D721Med (cell line): ENCODE measurements at places on chromosomes 3 and 15.

DNA sequence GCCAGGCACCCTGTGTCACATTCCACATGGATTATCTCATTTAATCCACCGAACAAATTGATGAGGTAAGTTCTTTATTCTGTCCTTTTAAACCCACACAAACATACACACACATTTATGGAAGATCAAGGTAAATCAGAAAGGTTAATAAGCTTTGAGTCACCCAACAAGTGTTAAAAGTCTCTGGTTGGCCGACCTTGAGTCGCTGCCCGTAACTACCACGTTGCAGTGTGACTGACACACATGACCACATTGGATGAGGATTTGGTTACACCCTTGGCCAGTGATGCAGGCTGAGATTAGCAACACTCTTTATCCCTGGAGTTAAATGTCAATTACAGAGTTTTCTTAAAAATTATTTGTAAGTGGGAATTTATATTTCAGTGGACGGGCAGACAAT, 19.2 kb downstream of the FOXP1 start:
- no peak for DNase-seq

GRCh38 chr3:173976281-173976680, 578.7 kb downstream of the NLGN1 start:
- DNase-seq, result no peak

GRCh38 chr15:97014001-97014400, 683.5 kb downstream of the NR2F2 start:
- no peak for DNase-seq

- no peak for DNase-seq
These were observed 72.1 kb downstream of the RSL24D1 start for GRCh38 chr15:55124616-55125015.

DNA sequence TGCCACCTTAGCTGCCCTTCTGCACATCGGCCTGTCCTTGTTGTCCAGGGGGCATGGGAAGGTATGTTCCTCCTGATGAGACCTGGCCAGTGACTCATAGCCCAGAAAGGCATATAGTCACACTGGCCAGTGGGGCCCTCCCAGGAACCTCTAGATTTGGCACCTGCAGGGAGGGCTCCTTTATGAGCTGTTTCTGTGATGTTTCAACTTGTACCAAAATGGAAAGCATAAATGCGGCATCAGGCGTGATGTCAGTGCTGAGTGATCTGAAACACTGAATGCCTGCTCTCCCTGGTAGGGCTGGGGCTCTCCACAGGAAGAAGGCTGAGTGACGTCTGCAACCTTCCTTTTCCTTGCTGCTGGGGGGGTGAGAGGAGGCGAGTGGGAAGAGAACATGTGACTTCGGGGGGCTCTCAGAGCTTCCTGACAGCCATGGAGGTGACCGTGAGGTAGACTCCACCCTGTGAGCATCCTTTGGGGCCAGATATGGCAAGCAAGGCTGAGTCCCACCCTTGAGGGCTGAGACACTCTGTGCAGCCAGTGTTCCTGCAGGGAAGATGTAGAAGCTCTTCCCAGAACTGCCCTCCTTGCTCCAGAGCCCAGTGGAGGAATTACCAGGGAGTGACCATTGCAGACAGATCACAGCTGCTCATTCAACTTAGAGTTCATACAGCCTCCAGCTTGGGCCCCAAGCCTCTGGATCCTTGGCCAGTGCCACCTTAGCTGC, 37.1 kb upstream of the APEH start:
- DNase-seq, result no peak

DNA sequence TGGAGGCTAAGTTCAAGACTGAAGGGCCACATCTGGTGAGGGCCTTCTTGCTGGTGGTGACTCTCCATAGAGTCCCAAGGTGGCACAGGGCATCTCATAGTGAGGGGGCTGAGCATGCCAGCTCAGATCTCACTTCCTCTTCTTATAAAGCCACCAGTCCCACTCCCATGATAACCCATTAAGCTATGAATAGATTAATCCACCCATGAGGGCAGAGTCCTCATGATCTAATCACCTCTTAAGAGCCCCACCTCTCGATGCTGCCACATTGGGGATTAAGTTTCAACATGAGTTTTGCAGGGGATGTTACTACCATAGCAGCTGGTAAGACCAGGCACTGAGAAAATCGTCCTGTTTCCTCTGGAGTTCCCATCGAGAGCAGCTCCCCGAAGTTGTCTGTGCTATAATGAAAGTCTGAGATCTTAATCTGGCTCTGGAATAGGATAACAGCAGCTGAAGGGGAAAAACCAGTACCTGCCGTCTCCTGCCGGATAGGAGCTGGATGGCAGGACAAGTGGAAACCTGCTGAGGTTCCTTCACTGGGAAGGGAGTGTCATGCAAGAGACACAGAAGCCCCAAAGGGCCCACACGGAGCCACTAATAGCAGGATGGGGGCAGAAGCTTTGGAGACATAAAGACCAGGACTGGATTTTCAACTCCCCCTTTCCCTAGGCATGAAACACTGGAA, 79.5 kb upstream of the EPHB3 start:
- DNase-seq, result no peak

GRCh38 chr15:61382927-61383326, 153.8 kb upstream of the RORA start:
- no peak for DNase-seq

DNA sequence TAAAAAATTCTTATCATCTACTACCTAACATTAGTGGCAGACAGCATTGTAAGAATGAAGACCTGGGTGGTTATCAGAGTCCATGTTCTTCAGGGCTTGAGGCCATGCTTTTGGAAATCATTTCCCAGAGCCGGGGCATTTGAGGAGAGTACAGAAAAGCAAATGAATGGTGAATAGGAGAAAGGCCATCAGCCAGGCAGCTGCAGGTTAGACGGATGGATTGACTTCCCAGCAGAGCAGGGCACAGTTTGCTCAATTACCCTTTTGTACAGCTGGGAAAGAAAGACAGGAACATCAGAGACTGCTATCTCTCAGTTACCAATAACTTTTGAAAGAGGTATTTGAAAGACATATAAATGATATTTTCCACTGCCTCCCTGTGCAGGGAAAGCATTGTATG, 135.6 kb downstream of the ALCAM start:
- DNase-seq, result no peak

DNA sequence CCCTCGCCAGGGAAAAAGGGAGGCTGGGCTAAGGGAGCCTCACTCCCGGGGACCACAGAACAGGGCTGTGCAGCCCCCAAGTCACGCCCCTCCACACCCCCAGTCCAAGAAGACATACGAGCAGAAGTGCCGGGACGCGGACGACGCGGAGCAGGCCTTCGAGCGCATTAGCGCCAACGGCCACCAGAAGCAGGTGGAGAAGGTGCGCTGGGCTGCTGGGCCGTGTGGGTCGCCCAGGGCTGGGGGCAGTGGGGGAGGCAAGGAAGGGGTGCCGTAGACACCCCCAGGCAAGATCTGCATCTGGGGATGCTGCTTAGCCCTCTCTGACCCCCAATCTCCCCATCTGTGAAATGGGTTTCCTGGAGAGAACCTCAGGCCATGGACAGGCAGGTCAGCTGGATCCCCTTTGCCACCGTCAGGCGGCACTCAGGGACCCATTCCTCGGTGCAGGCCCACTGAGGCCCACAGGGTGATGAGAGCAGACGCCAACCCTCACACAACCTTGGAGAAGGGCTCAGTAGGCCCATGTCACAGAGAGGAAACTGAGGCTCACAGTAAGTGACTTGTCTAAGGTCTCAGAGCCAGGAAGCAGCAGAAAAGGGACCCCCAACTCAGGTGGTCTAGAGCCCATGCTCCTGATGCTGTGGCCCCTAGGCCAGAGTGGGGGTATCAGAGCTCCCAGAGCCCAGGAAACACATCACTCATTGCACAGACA, 33.7 kb downstream of the PSTPIP1 start:
- no peak for DNase-seq

DNA sequence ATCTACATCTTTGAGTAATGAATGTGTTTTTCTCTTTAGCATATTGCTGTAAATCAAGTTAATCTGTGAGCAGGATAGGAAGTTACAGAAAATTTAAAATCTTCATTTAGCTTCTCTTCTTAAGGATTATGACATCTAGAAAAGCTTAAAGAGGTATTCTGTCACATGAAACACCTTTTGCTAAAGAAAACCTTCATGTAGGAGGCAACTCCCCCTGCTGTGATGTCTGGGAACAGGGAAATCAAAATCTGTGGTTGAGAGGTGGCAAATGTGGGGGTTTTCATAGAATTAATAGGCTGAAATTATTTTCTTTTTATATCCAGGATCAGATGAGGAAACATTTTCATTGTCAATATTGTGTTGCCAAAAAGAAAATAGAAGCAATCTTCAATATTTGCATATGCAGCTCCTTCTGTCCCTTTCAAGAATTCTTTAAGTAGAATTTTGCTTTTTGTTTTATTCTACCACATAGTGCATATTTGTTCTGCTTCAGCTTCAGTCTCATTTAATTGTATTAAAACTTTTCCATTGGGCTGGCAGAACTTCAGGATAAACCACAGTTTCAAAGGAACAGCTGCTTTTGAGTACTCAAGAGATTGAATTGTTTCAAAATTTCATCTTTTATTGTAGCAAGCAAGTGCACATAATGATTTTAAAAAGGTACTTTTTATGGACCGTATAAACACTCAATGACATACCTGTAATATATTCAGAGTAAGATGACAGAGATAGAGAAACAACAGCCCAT, 128.4 kb downstream of the RAP2B start:
- no peak for DNase-seq

- DNase-seq, result no peak
These were observed 111.2 kb upstream of the RGMA start for GRCh38 chr15:93200081-93200836.
